ENCODE measurements at places on chromosomes 2 and 18. TPM values are rescaled to one million over a fixed set of nuclear protein-coding genes. Genes with fewer than 3 reads are reported as not detected.

Gene ATP6V1B1
- polyA plus RNA-seq: 80.6 TPM

Gene TOGARAM2
- polyA plus RNA-seq: 0.89 TPM

GRCh38 chr2:218806346-218806978 lies 24.5 kb downstream of the CYP27A1 start:
- no peak for DNase-seq

Gene SCYGR6
- not detected for polyA plus RNA-seq

- no peak for DNase-seq
Observed at GRCh38 chr2:37570773-37571586, 100.5 kb downstream of the CDC42EP3 start.

Gene MEIS1
- polyA plus RNA-seq: 314 TPM

DNA sequence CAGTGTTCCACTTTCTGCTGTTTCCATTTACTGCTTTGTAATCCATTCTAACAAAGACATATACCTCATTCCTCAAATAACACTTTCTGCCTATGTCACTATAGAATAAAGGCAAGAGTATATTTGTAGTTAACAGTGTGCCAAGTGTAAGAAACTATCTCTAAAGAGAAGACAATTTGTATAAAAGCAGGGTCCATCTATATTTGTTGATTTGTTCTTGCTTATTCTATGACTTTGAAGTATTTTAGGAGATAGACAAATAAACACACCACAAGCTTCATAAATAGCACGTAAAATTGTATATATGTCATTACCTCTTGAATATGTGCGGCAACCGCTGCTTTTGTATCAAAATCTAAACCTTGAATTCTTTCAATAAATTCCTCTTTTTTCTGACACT lies 56.0 kb downstream of the CCDC88A start:
- DNase-seq: no peak

Gene ASXL3
- polyA plus RNA-seq: 7.3 TPM

DNA sequence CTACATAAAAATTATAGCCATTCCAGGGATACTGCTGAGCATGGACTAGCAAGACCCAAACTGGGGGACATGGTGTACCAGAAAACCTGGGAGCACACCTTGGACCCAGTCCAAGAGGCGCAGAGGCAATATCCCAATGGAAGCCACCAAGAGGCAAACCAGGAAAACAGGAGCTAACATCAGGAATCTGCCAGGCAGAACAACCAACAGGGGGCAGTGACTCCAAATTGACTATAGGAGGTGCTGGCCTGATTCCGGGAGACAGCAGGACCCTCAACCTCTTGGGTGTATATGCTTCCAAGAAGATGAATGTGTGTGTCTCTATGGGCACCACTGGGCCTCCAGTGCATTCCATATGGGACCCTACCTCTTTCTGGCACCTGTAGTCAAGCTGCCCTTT lies 172.7 kb upstream of the ARL4C start:
- no peak for DNase-seq

Gene ANKRD29
- 2.9 TPM for polyA plus RNA-seq

DNA sequence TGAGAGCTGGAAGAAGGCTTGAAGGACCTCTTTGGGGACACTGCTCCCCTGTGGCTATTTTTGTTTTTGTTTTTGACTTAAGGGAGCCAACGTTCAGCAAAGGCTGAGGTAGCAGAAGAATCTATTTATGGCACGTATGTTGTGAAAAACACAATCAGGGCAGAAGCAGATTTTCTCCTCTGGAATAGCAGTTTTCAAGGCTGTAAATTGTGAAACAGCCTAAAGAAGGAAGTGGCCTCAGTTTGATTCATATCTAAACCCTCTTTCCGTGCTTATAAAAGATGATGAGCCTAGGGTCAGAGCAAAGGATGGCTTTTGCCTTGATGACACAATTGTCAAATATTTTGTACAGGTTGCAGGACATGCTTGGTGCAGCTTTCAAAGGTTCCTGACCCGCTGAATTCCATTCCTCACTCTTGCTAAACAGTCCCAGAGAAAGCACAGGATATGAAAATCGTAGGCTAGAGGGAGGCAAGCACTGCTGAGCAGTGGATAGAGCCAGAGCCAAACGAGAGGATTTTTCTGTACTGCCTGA lies 106.2 kb upstream of the DLX2 start:
- DNase-seq: no peak

DNA sequence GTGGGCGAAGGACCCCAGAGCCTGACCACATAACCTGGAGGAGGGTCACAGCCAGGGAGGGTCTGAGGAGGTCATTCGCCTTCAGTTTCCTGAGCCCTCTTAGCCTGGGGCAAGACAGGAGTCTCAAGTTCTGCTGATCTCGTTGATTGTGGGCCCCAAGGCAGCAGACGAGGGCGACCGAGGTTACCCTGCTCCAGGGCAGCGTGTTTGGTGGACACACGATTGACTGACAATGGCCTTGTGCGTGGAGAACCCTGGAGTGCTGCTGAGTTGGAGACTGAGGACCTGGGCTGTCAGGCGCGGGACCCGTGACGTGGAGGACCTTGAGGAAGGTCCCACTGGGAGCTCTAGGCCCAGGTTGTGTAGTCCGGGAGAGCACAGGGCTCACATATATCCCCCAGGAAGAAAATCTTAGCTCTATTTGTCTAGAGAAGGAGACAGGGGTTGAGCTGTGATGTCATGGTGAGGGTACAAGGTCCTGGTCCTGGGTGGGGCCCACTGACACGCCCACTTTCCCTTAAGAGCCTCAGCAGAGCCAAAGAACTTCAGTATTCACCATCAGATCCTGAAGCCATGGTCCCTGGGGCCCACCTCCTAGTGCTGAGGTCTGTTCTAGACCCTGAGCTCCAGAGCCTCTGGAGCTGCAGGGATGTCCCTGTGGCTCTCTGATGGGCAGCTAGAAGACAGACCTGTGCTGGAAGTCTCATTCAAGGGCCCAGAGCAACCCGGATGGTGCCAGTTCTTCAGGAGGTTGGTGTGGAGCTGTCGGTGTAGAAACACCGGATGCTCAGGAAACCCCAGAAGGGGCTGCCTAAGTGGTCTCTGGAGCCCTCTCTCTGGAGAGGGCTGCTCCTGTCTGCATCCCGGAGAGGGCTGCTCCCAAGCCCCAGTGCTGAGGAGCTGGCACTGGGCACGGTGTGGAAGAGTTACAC lies 53.1 kb downstream of the DYSF start:
- no peak for DNase-seq

- DNase-seq: no peak
Observed at GRCh38 chr2:235954888-235955480, 213.2 kb downstream of the GBX2 start.
